Right lobe of liver (tissue), 6 donors: ENCODE measurements at places on chromosomes 3 and 15. TPM values are rescaled to one million over a fixed set of nuclear protein-coding genes. Genes with fewer than 3 reads are reported as not detected.

DNA sequence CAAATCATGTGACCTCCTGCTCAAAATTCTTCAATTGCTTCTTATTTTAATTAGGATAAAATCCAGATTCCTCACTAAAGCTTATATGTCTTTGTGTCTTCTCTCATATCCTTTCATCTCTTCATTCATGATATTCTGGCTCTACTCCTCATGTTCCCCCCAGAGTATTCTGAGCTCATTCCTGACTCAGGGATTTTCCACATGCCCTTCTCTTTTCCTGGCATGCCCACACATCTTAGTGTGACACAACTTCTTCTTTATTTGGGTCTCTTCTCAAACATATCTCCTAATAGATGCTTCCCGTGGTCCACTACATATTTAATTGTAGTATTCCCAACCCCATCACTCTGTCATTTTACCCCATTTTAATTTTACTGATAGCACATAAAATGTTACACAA, 15.2 kb upstream of the MBNL1 start:
- no peak overlapping the region for H3K27ac ChIP-seq
- DNase-seq: no peak
- no peak overlapping the region for H3K4me3 ChIP-seq
- no peaks in the 10 kb centered on the region for H3K27me3 ChIP-seq
- H3K4me1 ChIP-seq: no peaks in the 10 kb centered on the region

The CKMT1B gene
- not detected for total RNA-seq

GRCh38 chr3:113261063-113261625, 49.8 kb downstream of the BOC start:
- H3K4me1 ChIP-seq: no peaks in the 10 kb centered on the region
- H3K4me3 ChIP-seq: no peak overlapping the region
- H3K27me3 ChIP-seq: no peaks in the 10 kb centered on the region
- no peaks in the 10 kb centered on the region for H3K36me3 ChIP-seq

GRCh38 chr3:65277798-65278197, 590.0 kb upstream of the ADAMTS9 start:
- H3K36me3 ChIP-seq: no peaks in the 10 kb centered on the region
- H3K27ac ChIP-seq: no peak overlapping the region
- H3K27me3 ChIP-seq: no peaks in the 10 kb centered on the region
- H3K4me3 ChIP-seq: no peak overlapping the region
- no peaks in the 10 kb centered on the region for H3K4me1 ChIP-seq
- DNase-seq: no peak

DNA sequence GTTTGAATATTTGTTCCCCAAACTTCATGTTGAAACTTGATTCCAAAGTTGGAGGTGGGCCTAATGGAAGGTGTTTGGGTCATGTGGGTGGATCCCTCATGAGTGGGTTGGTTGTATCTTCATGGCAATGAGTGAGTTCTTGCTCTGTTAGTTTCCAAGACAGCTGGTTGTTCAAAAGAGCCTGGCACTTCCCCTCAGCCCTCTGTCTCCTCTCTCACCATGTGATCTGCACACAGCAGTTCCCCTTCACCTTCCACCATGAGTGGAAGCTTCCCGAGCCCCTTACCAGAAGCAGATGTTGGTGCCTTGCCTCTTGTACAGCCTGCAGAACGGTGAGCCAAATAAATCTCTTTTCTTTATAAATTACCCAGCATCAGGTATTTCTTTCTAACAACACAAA, 327.1 kb upstream of the SLCO3A1 start:
- DNase-seq: no peak
- no peak overlapping the region for H3K4me3 ChIP-seq
- no peaks in the 10 kb centered on the region for H3K36me3 ChIP-seq
- H3K4me1 ChIP-seq: peaks cover 13% of the 10 kb centered on the region

- H3K4me3 ChIP-seq: no peak overlapping the region
- H3K27ac ChIP-seq: no peak overlapping the region
- H3K36me3 ChIP-seq: no peaks in the 10 kb centered on the region
Measured at GRCh38 chr3:49616061-49616460, 58.1 kb upstream of the APEH start.

DNA sequence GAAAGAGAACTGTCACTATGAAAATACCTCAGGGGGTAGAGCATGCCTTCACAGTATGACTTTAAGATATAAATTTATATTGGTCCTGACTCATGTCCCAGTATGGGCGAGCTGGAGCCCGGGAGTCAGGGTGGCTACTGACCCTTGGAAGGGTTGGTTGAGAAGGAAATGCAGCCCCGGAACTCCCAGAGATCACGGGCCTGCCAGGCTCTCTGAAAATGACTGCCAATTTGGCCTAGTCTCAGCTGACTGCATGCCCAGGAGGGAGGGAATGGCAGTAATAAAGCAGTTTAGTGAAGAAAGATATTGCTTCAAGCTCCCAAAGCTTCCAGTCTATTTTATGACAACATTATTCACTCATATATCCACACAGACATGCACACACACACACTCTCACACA, 299.0 kb downstream of the NR2F2 start:
- H3K4me1 ChIP-seq: no peaks in the 10 kb centered on the region
- no peak for DNase-seq
- no peaks in the 10 kb centered on the region for H3K27me3 ChIP-seq
- no peak overlapping the region for H3K4me3 ChIP-seq
- no peaks in the 10 kb centered on the region for H3K36me3 ChIP-seq

The C2CD4A gene
- total RNA-seq: 1.6 TPM

- DNase-seq: no peak
- H3K4me3 ChIP-seq: no peak overlapping the region
- no peaks in the 10 kb centered on the region for H3K4me1 ChIP-seq
- no peaks in the 10 kb centered on the region for H3K36me3 ChIP-seq
Measured at GRCh38 chr3:70108546-70108945, 109.0 kb downstream of the SAMMSON start.

DNA sequence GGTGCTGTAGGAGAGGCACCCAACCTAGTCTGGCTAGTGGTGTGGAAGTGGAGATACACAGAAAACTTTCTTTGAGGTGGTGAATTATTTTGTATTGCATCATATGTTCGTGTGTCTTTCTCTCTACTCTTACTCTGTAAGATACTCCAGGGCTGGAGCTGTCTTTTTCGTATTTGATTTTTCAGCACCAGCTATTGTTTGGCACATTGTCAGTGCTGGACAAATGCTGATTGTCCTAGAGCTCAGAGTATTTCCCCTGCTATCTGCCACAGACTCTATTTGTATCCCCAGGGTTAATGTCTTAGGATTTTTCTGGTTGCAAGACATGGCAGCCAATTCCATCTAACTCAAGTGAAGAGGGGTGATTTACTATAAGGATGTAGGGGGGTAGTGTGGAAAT, 110.5 kb downstream of the SAMMSON start:
- H3K27me3 ChIP-seq: no peaks in the 10 kb centered on the region
- no peak overlapping the region for H3K27ac ChIP-seq
- H3K4me1 ChIP-seq: no peaks in the 10 kb centered on the region
- H3K36me3 ChIP-seq: no peaks in the 10 kb centered on the region

The CCR5 gene
- total RNA-seq: 0.49 TPM

The ASB14 gene
- total RNA-seq: not detected

- H3K4me3 ChIP-seq: no peak overlapping the region
- no peaks in the 10 kb centered on the region for H3K27me3 ChIP-seq
- DNase-seq: no peak
- H3K4me1 ChIP-seq: peaks cover 10% of the 10 kb centered on the region
- H3K27ac ChIP-seq: no peak overlapping the region
- H3K36me3 ChIP-seq: no peaks in the 10 kb centered on the region
Measured at GRCh38 chr15:90586948-90587347, 57.2 kb downstream of the CRTC3 start.

The RAB6B gene
- 0.60 TPM for total RNA-seq

DNA sequence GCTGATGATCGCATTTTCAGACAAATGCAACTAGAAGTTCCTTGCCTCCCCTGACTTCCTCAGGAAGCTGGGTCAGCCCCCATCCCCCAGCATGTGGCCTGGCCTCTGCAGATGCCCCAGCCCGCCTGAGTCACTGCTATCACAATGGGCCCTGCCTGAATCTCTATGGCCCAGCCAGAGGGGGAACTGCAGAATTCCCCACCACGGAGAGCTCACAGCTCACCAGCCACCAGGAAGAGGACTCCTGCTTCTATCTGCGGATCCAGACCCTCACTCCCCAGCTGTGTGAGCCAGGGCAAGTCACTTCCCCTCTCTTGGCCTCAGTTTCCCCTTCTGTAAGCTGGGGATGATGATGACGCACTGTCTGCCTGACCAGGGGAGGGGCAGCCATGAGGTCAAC, 6.9 kb downstream of the PLXND1 start:
- peaks cover 8% of the 10 kb centered on the region for H3K4me1 ChIP-seq
- no peaks in the 10 kb centered on the region for H3K27me3 ChIP-seq
- no peak for DNase-seq
- H3K36me3 ChIP-seq: no peaks in the 10 kb centered on the region
- no peak overlapping the region for H3K4me3 ChIP-seq

DNA sequence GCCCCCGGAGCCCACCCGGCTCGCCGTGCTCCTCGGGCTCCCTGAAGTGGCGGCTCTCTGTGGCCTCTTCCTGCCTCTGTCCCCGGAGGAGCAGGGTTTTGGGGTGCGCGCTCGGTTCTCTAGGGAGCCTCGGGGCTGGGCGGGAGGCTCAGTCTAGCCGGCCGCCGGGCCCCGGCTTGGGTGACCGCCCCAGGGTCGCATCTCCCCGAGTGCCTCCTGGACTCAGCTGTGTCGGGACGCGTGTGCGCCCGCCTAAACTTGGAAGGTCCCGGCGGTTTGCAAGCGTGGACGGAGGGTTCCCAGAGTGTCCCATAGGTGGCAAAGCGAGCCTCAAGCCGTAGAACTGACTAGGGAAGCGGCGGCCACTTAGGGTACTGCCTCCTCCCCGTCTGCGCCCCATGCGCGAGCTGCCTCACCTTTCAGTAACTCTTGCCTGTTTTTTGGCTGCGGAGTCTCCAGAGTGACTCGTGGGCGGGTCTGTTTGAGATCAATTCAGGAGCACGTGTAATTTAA, 601 bp downstream of the ACTL6A start:
- no peaks in the 10 kb centered on the region for H3K36me3 ChIP-seq
- DNase-seq: peak; percentile 72
- H3K4me3 ChIP-seq: peak overlapping the region; percentile 91
- no peaks in the 10 kb centered on the region for H3K27me3 ChIP-seq

DNA sequence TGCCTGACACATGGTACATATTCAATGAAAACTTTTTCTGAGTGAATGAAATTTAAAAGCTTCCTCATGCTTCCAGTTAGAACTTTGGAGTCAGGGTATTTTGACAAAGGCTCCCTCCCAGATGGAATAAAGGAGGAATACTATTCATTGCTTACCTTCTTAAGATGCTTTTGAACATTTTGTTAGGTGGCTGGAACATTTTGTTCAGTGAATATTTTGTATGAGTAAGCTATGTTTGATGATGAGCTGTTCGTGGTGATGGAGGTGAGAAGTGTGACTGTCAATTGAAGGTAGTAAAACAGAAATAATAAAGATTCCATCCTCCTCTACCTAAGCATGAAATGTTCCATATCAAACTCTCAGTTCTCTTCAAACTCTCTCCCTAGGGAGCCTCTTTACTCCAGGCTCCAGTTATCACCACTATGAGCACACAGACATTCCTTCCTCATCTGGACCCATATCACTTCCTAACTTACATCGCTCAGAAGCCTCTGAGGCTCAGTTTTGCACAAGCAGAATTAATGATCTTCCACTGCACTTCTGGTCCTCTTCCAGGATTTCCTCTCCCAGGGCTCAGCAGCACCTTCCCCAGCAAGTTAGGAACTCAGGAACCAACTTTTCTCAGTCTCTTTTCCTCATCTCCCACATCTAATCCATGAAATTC, 2.5 kb upstream of the AQP9 start:
- H3K36me3 ChIP-seq: no peaks in the 10 kb centered on the region
- no peak overlapping the region for H3K4me3 ChIP-seq
- peaks cover 7% of the 10 kb centered on the region for H3K4me1 ChIP-seq
- no peak overlapping the region for H3K27ac ChIP-seq
- no peaks in the 10 kb centered on the region for H3K27me3 ChIP-seq

- no peak overlapping the region for H3K27ac ChIP-seq
- no peaks in the 10 kb centered on the region for H3K4me1 ChIP-seq
- no peak for DNase-seq
- H3K4me3 ChIP-seq: no peak overlapping the region
- no peaks in the 10 kb centered on the region for H3K27me3 ChIP-seq
Measured at GRCh38 chr3:139552632-139553365, 13.3 kb upstream of the RBP1 start.

DNA sequence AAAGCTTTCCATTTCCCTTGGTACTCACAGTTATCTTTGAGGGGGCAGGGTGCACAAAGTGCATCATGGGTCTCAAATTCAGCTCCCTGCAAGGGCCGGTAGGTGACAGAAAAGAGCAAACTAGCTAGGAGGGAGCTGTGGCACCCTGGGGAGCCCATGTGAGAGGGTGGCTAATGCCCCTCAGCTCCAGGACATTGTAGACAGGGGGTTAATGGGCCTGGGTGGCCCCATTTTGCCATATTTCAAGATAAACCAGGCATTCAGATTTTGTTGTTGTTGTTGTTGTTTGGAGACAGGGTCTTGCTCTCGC, 3.7 kb upstream of the SLC6A6 start:
- no peaks in the 10 kb centered on the region for H3K4me1 ChIP-seq
- H3K4me3 ChIP-seq: no peak overlapping the region
- no peaks in the 10 kb centered on the region for H3K27me3 ChIP-seq
- no peak overlapping the region for H3K27ac ChIP-seq
- no peaks in the 10 kb centered on the region for H3K36me3 ChIP-seq

DNA sequence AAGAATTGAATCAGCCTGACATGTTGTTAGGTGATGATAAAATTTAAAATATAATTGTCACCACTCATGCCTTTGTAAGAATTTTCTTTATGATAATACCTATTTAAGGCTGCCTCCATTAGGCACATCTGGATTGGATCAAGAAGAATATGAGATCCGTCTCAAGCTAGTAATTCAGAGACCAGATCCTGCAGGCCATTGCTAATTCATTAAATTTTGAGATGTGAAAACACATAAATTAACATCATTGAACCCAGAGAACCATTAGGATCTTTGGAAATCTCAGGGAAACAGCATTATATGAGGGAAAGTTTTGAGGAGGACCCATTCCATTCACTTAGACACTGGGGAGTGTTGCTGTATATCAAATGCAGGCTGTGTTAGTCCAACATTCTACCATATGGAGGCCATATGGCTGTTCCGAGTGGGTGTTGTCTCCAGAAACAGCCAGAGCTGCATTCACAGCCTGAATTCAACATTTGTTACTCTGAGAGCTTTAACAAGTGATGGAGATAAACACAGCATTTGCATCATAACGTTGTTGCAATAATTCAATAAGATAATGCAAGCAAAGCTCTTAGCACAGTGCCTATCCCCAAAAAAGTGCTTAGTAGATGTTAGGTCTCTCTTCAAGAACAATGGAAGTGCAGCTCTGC, 67.4 kb downstream of the DTWD1 start:
- H3K4me1 ChIP-seq: no peaks in the 10 kb centered on the region
- DNase-seq: no peak
- no peaks in the 10 kb centered on the region for H3K27me3 ChIP-seq
- H3K36me3 ChIP-seq: no peaks in the 10 kb centered on the region
- no peak overlapping the region for H3K27ac ChIP-seq

The TMEM158 gene
- 0.21 TPM for total RNA-seq

DNA sequence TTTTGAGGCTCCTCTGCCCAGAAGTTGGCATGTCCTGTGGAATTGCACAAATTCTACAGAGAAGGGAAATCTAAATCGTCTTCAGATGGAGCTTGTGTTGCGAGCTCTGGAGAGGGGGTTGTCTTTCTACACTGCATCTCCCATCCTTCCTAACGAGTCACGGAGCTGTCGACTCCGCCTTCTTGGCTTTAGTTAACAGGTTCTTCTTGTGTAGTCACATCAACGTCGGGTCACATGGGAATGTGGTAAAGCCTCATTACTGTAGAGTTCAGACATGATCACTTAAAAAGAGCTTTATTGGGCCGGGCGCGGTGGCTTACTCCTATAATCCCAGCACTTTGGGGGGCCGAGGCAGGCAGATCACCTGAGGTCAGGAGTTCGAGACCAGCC, 60.0 kb downstream of the DNASE1L3 start:
- peaks cover 56% of the 10 kb centered on the region for H3K36me3 ChIP-seq
- H3K4me1 ChIP-seq: peaks cover 24% of the 10 kb centered on the region
- H3K27ac ChIP-seq: peak overlapping the region; percentile 52
- H3K4me3 ChIP-seq: no peak overlapping the region
- H3K27me3 ChIP-seq: no peaks in the 10 kb centered on the region
